ENCODE measurements at places on chromosomes 5 and 9.
A peak's percentile ranks its signal among the peaks of the same experiment; 100 is the strongest.

DNA sequence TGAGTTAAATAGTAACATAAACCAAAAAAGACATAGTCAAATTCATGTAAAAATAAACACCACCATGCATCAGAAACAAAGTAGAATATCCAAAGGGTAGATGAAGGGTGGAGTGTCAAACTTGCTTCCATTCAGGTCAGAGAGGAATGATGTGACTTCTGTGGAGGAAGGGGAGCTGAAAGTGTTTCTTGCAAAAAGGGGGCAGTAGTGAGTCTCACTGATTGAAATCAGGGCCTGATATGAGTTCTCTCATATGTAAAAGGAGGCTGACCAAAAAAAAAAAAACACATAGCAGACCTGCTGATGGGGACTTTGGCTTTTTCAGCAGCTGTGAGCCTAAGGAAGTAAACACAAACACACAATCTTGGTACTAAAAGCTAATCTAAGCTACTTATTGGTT, 38.8 kb upstream of the RGMB start:
- DNase-seq: no peak

GRCh38 chr5:55918087-55919035, 67.2 kb downstream of the IL31RA start:
- DNase-seq: peak; percentile 65

GRCh38 chr5:60958088-60958487, 13.1 kb downstream of the NDUFAF2 start:
- DNase-seq: no peak

GRCh38 chr9:8857926-8858595, 1058.5 kb upstream of the DMAC1 start:
- DNase-seq: peak; percentile 60

- no peak for DNase-seq
Measured at GRCh38 chr9:16184964-16185646, 632.3 kb downstream of the CCDC171 start.

DNA sequence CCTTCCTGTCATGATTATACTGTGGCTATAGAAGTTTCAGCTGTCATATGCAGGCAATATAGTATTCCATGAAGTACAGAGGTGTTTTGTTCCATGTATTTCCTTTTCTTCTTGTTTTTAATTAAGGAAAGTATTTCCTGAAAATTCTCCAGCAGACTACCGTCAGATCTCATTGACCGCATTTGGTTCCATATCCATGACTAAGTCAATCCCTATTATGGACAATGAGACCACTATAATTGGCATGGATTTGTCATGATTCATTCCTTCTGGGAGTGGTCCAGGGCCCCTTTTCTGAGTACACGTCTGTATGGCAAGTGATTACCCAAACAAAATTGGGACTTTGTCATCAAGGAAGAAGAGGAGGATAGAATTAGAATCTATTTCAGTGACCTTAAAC, 283.2 kb upstream of the CLINT1 start:
- no peak for DNase-seq

GRCh38 chr5:58327289-58327688, 132.6 kb downstream of the PLK2 start:
- DNase-seq: no peak

DNA sequence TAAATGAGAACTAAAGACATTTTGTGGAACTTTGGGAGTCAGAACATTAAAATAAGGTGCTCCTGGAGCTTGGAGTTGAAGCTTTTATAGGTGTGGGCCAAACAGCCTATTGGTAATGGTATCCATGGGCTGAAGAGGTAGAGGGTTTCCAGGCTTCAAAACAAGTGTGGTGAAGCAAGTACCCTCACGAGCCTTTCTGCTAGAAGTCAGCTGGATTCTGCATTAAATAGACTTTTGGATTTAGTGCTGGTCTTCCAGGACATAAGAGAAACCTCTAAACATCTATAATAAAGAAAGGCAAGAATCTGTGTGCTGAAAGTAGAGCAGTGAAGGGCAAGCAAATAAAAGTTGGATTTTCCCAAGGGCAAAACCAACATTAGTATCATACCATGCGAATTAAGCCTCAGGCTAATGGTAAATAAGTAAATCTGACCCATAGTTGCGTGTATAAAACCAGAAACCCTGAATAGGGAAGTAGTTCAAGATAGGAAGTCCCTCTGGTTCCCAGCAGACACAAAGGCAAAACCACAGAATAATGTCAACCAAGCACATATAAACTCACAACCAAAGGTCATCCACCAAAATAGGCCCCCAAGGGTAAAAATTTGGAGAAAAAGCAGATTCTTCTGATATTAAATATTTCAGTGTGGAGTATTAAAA, 306.3 kb downstream of the TLE4 start:
- DNase-seq: no peak

GRCh38 chr9:83067579-83067978, 4.6 kb upstream of the RASEF start:
- no peak for DNase-seq

- peak; percentile 27 for DNase-seq
Measured at GRCh38 chr9:130766021-130766926, 68.8 kb upstream of the ABL1 start.

DNA sequence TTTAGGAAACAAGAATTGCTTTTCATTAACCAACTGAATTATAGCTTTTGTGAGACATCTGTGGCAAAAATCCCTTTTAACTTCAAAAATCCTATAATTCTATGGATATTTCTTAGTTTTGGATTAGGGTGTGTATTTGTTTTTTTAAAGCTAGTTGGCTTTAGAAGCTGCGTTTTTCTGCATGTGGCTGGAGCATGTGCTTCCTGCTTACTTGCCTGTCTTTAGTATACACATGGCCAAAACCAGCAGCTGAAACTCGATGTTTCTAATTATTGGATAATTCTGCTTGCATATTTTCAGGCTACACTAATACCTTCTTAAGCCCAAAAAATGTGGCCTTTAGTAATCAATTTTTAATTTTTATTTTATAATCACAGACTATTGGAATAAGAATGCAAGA, 8.9 kb downstream of the RECK start:
- DNase-seq: no peak

DNA sequence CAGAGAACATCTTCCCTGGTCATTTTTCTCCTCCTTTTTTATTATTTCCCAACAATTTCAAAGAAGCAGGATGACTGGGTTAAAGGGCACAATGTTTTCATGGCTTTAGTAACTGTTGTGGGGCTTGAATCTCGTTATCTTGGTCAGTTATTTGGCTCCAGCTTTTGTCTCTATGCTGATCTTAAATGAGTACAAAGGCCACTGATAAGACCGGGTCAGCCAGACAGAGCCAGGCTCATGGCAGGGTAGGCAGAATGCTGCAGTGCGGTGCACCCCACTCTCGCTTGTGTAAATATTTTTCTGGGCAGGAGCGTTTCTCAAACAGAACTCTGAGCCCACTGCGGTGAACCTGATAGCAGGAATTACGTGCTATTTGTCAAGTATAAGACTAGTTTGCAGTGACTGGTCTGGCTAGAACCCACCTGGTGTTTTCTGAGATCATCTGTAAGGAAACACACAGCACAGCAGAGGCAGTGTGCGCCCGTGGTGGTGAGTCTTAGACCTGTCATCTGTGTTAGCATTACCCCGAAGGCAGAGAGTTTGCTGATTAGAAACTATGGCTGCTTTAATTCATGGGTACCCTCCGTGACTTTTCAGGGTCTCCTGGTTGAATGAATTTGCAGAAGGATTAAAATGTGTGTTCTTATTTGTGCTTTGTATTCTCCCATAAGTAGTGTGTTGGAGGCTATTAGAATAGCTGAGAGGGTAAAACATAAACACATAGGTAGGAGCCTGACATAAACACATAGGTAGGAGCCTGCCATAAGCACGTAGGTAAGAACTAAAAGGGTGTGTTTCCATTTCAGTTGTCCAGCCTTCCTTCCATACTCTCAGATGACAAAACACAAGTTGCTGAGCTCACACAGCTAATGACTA, 158.6 kb upstream of the DMRT1 start:
- peak; percentile 86 for DNase-seq

- DNase-seq: no peak
Measured at GRCh38 chr5:72855821-72856220, 39.4 kb downstream of the TNPO1 start.

- DNase-seq: no peak
Measured at GRCh38 chr9:90969021-90969675, 167.5 kb downstream of the SYK start.

DNA sequence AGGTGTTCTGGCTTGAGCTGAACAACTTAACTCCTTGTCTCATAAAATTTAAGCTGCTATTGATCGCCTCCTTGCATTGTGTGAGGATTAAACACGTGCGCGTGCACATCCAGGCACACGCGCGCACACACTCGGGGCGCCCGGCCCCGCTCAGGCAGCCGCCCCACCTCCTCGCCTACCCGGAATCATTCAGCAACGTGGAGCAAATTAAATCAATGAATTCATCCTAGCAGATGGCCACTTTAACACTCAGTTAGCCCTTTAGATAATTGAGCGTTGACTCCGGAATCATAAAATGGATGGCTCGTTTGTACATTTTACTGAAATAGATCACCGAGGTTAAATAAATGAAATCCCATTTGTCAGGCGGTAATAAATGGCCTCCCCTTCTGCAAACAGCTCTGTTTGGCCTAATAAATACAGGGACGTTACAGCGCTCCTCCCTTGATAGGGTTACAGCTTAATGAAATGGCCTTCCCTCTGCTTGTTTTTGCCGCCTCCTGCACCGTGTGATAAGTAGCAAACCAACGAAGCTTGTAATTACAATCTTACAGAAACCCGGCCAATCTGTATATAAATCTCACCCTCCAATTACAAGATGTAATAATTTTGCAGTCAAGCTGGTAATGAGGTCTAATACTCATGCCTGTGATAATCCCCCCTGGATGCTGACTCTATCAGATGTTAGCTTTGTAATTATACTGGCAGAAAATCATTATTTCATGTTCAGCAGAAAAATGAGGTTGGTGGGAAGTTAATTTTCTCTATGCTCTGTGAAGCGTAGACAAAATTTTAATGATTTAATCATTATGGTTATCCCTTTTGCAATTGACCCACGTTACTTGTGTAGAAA, 229.7 kb upstream of the IRX4 start:
- peak; percentile 9 for DNase-seq

- peak; percentile 84 for DNase-seq
Measured at GRCh38 chr5:138352722-138353559, 456 bp downstream of the KDM3B start.

DNA sequence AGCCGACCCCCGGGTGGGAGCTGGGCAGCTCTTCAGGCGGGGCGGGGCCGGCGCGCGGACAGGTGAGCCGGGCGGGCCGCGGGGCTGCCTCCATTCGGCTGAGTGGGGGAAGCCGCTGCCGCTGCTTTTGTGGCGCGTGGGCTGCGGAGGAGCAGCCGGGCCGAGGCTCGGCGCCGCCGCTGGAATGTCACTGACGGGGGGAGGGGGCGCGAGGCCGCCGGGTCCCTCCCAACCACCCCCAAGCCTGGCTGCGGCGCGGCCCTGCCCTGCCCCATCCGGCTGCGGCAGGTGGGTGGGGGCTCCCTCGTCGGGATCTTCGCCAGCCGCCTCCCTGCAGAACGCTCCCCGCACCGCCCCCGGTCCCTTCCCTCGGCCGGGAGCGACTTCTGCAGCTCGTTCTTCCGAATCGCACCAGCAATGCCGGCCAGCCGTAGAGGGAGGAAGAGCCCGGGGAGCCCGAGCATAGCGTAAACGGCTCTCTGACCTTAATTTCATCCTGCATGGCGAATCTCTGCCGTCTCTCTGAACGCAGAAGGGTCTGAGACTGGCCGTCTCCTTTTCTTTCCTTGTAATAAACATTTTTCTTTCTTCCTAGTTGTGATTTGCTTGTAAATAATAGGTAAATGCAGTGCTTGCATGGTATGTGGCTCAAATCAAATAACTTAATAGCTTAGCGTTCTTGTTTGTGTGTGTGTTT, 505 bp downstream of the SPTAN1 start:
- DNase-seq: no peak

GRCh38 chr5:148825716-148826052, 727 bp upstream of the ADRB2 start:
- no peak for DNase-seq

Measured in small intestine (tissue), 16 donors.